PC-9 (cell line): ENCODE measurements at places on chromosomes 6 and 20.
A peak's percentile ranks its signal among the peaks of the same experiment; 100 is the strongest.

- no peaks in the 10 kb centered on the region for H3K27me3 ChIP-seq
- no peak overlapping the region for H3K4me3 ChIP-seq
- no peak overlapping the region for H3K27ac ChIP-seq
These were observed 20.1 kb downstream of the PCMT1 start for GRCh38 chr6:149769676-149770075.

GRCh38 chr6:169648617-169649016, 53.2 kb downstream of the WDR27 start:
- DNase-seq = no peak
- no peaks in the 10 kb centered on the region for H3K4me1 ChIP-seq
- H3K36me3 ChIP-seq = no peaks in the 10 kb centered on the region; the same call in 1 of the 2 replicates
- no peaks in the 10 kb centered on the region for H3K27me3 ChIP-seq

DNA sequence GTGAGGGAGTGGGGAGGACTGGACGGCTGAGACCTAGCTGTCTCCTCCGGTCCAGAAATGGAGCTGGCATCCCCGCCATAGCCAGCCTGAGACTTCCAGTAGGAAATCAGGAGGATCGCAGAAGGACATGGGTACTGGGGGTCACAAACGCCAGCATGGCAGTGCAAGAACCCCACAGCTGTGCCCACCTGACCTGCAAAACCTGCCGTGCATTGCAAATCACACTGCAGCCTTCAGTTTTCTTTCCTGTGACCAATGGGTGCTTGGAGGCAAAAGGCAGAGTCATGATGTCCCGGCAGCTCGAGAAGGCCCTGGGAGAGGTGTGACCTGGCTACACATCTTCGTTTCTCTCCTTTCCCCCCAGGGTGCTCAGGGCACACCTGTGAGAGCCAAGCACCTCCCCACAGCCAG, 23.3 kb upstream of the PHACTR3 start:
- no peak overlapping the region for H3K4me3 ChIP-seq
- H3K27me3 ChIP-seq = peaks cover 95% of the 10 kb centered on the region
- DNase-seq = no peak
- no peaks in the 10 kb centered on the region for H3K4me1 ChIP-seq
- H3K36me3 ChIP-seq = no peaks in the 10 kb centered on the region
- H3K27ac ChIP-seq = no peak overlapping the region

GRCh38 chr6:129753422-129753821, 43.4 kb upstream of the ARHGAP18 start:
- no peak overlapping the region for H3K27ac ChIP-seq
- no peak overlapping the region for H3K4me3 ChIP-seq
- H3K27me3 ChIP-seq = no peaks in the 10 kb centered on the region
- H3K4me1 ChIP-seq = peaks cover 14% of the 10 kb centered on the region
- DNase-seq = no peak

- H3K4me3 ChIP-seq = no peak overlapping the region
- no peaks in the 10 kb centered on the region for H3K4me1 ChIP-seq
- no peak for DNase-seq
These were observed 575.2 kb upstream of the ADGRB3 start for GRCh38 chr6:68059899-68060298.

DNA sequence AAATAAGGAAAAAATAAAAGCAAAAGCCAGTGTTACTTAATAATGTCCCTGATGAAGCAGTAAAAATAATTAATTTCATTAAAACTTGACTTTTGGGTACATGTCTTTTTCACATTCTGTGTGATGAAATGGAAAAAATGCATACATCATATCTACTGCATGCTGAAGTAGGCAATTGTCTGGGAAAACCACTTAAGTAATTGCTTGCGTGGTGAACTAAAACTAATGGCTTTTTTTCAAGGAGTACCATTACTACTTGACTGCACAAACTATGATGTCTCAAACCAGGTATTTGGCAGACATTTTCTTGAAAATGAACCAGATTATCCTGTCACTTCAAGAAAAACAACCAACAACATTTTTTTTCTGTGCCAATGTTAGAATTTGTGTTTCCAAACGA, 91.3 kb upstream of the AKIRIN2 start:
- no peaks in the 10 kb centered on the region for H3K27me3 ChIP-seq
- H3K4me1 ChIP-seq = peaks cover 13% of the 10 kb centered on the region
- H3K27ac ChIP-seq = no peak overlapping the region
- no peak for DNase-seq
- H3K36me3 ChIP-seq = no peaks in the 10 kb centered on the region

GRCh38 chr20:49219924-49220831, 962 bp downstream of the DDX27 start:
- H3K27ac ChIP-seq = no peak overlapping the region; the same call in 1 of the 2 replicates
- no peak for DNase-seq
- H3K4me3 ChIP-seq = peak overlapping the region; percentile 71
- H3K27me3 ChIP-seq = no peaks in the 10 kb centered on the region

DNA sequence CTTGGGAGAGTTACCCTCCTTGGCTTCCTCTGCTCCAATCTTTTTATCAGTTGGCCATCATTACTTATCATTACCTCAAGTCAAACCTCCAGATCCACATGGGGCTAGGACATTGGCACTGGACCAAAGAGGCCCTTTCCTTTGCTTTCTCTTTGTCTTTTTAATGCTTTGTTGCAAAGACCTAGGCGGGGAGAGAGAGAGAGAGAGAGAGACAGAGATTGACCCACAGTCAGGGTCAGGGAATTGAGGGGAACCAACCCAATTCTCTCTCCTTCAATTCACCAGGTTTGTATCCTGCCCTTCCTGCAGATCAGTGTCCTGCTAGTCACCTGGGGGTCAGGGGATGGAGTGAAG, 3.5 kb upstream of the VEGFA start:
- no peaks in the 10 kb centered on the region; the same call in 1 of the 2 replicates for H3K4me1 ChIP-seq
- no peak for DNase-seq
- no peaks in the 10 kb centered on the region for H3K36me3 ChIP-seq
- no peak overlapping the region for H3K4me3 ChIP-seq
- H3K27me3 ChIP-seq = no peaks in the 10 kb centered on the region

GRCh38 chr6:84805145-84805544, 40.7 kb upstream of the TBX18 start:
- H3K4me1 ChIP-seq = no peaks in the 10 kb centered on the region
- no peak overlapping the region for H3K4me3 ChIP-seq
- no peak overlapping the region for H3K27ac ChIP-seq
- H3K36me3 ChIP-seq = no peaks in the 10 kb centered on the region

GRCh38 chr20:19834287-19834686, 76.2 kb downstream of the RIN2 start:
- no peak overlapping the region for H3K27ac ChIP-seq
- H3K36me3 ChIP-seq = no peaks in the 10 kb centered on the region
- DNase-seq = no peak
- H3K4me3 ChIP-seq = no peak overlapping the region
- no peaks in the 10 kb centered on the region for H3K4me1 ChIP-seq

DNA sequence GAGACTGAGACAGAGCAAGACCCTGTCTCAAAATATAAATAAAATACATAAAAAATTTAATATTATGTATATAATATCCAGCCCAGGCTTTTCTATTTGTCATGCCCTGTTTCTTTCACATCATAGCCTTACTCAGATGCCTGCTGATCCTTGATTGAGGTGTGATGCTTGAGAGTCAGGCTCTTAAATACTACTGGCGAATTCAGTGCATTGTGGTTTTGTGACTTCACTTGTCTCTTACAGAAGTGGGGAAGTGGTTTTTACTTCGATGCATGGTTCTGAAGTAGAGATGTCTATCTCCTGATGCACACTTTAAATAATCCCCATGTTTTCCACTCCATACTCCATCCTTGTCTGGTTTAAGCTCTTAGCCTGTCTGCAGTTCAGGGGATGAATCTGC, 29.1 kb downstream of the ASXL1 start:
- H3K36me3 ChIP-seq = peaks cover 25% of the 10 kb centered on the region; the same call in 1 of the 2 replicates
- no peak overlapping the region for H3K4me3 ChIP-seq
- H3K27me3 ChIP-seq = no peaks in the 10 kb centered on the region
- H3K27ac ChIP-seq = no peak overlapping the region
- no peak for DNase-seq

DNA sequence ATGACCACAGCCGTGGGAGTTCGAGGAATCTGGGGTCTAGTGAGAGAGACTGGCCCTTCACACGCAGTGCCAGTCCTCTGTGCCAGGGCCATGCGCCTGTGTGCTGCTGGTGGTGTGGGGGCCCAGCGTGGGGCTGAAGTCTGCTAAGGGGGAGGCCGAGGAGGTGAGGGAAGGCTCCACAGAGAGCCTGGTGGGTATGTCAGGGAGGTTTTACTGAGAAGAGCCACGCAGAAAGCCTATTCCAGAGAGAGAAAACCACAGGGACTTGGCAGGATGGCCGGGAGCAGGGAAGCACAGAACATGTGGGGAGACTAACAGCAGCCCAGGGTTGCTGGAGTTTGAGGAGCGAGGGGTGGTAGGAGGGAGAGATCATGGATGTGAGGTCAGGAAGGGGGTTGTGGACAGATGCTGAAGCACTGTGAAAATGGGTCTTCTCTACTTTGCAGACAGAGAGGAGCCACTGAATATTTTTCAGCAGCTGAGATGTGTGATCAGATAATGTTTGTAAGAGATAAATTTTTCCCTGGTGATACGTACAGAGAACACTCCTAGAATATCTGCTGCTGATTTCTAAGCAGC, 35.3 kb downstream of the DUSP22 start:
- no peaks in the 10 kb centered on the region for H3K36me3 ChIP-seq
- no peak overlapping the region for H3K4me3 ChIP-seq
- peaks cover 87% of the 10 kb centered on the region for H3K27me3 ChIP-seq
- DNase-seq = no peak
- no peaks in the 10 kb centered on the region for H3K4me1 ChIP-seq
- H3K27ac ChIP-seq = no peak overlapping the region

GRCh38 chr6:162219266-162219665, 508.3 kb downstream of the PRKN start:
- H3K36me3 ChIP-seq = no peaks in the 10 kb centered on the region
- H3K27me3 ChIP-seq = 0 out of 2 replicates have a peak, but pooled peaks cover 5% of the 10 kb centered on the region
- no peak for DNase-seq
- H3K4me3 ChIP-seq = no peak overlapping the region

- no peaks in the 10 kb centered on the region for H3K4me1 ChIP-seq
- H3K27ac ChIP-seq = no peak overlapping the region
- no peak overlapping the region for H3K4me3 ChIP-seq
- no peak for DNase-seq
These were observed 147.8 kb downstream of the EYA2 start for GRCh38 chr20:47042464-47042863.

DNA sequence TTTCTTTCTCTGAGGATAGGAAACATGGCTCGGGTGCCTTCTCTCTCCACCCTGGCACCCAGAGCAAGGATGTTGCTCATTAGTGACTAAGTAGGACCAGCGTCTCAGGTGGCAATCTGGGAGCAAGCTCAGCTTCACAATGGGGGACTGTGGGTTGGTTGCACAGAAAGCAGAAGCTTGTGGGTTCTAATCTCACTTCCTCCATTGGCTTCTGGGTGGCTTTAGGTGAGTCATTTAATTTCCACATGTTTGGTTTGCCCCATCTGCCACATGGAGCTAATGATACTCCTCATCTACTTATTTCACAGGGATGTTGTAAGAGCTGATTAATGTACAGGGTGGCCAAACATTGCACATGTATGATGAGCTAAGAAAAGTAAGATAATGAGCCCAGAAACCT, 54.8 kb upstream of the AKIRIN2 start:
- no peaks in the 10 kb centered on the region for H3K4me1 ChIP-seq
- no peak overlapping the region for H3K27ac ChIP-seq
- no peaks in the 10 kb centered on the region for H3K27me3 ChIP-seq
- H3K4me3 ChIP-seq = no peak overlapping the region

DNA sequence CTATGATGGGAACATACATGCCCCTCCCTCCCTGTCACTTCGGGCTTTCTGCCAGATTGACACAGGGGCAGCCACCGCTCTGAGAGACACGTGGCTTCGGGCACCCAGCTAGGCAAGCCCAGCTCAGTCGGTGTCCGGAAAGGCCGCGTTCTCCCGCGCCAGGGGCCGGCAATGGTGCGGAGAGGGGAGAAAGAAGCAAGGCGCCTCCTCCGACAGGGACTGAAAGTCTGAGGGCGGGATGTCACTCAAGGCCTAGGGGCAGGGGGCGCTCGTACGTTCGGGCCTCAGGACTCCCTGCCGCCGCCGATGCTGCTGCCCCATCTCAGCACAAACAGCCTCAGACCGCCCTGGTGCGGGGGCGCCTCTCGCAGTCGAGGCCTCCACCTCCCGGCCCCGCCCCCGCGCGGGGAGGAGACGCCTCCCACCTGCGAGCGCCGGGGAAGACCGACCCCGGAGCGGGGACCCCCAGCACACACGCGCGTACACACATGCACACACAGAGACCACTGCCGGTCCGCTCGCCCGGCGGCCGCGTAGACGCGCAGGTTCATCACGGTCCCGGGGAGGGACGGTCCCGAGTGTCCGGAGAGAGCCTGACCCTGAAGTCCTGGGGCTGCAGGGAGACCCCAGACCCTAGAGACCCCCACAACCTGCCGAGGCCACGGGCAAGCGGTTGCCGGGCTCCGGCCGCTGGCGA, 1.9 kb downstream of the GRM4 start:
- H3K4me3 ChIP-seq = no peak overlapping the region
- H3K27ac ChIP-seq = no peak overlapping the region
- peaks cover 75% of the 10 kb centered on the region for H3K27me3 ChIP-seq
- no peaks in the 10 kb centered on the region for H3K36me3 ChIP-seq
- H3K4me1 ChIP-seq = no peaks in the 10 kb centered on the region

DNA sequence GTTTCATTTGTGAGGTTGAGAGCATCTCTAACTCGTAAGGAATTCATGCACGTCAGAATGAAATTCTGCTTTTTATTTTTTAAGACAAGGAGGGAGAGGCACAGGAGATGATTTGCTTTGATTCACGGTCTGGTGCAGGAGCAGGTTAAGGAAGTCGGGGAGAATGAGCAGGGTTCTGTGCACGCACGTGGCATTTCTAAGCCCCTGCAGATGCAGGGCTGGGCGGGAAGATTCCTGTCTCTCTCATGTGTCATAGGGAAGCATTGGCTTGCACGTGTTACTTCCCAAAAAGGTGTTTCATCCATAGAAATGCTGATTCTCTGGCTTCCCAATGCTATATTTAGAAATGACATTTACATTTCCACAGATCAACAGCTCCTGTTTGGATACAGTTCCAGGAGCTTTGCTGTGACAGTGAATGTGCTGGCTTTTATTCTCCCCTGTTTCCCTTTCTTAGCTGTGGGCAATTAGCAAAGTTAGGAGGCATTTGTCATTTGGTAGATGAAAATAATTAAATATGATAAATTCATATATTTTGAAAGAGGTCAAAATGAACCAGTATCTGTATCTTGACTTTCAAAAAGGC, 119.7 kb upstream of the ZFP64 start:
- H3K4me3 ChIP-seq = no peak overlapping the region
- no peaks in the 10 kb centered on the region for H3K36me3 ChIP-seq
- H3K4me1 ChIP-seq = no peaks in the 10 kb centered on the region
- H3K27ac ChIP-seq = no peak overlapping the region

DNA sequence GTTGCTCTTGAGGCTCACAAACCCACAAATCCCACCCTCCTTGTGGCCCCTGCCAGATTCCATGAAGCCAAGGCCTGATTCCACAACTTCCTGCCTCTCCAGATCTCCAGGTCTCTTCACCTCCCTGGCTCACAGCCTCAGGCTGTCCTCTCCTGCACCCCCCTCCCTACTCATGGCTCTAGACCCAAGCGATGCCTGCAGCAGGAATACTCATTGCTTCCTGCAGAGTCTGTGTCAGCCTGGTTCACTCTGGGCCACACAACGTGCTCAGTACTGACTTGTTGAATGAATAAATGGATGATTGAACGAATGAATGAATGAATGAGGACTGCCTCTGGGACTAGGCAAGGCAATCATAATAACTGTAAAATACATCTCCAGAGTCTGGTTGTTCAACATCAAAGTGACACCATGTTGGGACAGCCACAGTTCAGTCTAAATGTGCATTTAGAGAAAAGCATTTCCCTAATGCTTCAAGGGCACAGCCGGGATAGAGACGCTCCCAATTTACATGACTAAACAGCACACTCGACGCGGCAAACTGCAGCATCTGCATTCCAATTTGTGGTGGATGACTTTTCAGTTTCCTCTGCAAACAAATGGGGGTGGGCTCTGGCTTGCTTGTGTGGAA, 139.9 kb downstream of the GRM4 start:
- H3K4me1 ChIP-seq = no peaks in the 10 kb centered on the region
- peaks cover 92% of the 10 kb centered on the region for H3K27me3 ChIP-seq
- H3K36me3 ChIP-seq = no peaks in the 10 kb centered on the region
- H3K4me3 ChIP-seq = no peak overlapping the region
